ENCODE measurements at places on chromosomes 4 and X.

DNA sequence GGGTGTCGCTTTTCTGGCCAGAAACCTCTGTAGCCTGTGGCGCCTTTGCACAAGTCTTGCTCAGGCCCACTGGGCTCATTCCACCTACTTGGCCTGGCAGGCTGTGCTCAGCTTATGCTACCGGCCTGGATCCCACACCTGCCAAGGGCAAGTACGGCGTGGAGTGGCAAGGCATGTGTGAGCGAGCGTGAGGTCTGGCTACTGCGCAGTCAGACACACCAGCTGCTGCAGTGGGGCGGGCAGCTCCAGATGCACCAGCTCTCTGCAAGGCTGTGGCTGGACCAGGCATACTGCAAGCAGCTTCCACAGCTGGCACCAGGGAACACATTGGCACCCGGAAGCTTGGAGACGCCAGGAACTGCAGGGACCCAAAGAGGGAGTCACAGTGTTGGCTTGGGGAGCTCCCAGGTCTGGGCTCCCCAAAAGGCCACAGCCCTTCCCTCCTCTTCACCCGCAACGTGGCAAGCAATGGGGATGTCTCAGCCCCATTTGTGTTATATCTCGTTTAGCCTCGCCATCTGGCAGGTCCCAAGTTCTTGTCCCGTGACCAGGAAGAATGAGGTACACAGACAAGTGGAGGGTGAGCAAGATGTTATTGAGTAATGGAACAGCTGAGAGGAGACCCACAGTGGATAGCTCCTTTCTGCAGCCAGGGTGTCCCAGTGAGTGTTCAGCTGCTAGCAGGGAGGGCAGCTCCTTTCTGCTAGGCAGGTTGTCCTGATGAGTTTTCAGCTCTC is 3.8 kb upstream of the FBXW7 start:
- DNase-seq: no peak

GRCh38 chr4:14916554-14917297 is 85.6 kb upstream of the CPEB2 start:
- DNase-seq: no peak

DNA sequence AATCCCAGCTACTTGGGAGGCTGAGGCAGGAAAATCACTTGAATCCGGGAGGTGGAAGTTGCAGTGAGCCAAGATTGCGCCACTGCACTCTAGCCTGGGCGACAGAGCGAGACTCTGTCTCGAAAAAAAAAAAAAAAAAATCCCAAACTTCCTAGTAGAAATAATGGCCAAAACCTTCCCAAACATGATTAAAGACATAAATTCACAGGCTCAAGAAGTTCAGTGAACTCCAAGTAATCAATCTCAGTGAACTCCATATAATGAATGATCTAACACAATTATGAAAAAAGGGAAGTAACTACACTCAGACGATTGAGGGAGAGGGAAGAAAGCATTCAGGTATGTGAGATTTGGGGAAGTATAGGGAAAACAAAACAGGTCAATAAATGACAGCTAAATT is 6.5 kb downstream of the FUNDC1 start:
- no peak for DNase-seq

- no peak for DNase-seq
Measured at GRCh38 chr4:182494103-182494502, 250.9 kb downstream of the TENM3 start.

DNA sequence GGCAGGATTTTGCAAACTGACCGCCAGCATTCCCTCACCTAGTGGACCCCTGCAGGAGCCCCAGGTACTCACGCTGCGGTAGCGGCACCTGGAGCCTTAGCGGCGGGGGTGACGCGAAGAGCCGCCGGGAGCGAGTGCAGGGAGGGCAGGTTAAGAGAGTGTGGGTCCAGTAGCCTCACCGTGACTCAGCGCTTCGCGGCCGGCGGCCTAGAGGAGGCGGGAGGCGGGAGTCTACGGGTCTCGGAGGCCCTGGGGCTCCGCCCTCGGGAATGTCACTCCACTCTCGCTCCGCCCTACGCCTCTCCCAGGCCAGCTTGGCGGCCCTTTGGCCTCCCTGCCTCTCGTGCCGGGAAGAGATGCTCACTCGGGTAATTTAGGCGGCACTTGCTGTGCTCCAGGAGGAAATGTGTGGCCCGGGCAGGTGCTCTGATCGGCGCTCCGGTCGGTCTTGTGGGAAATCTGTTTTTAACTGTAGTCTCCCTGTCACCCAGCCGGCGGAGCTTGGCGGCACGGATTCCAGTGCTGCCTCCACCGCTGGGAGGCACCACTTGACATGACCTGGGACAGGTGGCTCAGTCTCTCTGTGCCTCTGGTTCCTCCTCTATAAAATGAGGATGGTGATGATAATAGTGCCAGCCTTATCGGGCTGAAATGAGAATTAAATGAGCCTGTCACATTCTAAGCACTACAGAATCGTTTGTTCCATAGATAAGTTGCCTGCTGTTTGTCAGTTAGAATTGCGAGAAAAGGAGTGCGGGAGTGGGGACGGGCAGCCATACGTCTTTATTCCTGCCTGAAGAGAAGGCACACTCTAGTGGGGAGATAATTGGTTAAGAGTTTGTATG is at the start of gene PIR:
PIR (minus strand) TSS at position 216 of the 845 bp plus-strand sequence. CDS start 2,076 bp downstream, outside the sequence.
- peak; percentile 91 for DNase-seq

DNA sequence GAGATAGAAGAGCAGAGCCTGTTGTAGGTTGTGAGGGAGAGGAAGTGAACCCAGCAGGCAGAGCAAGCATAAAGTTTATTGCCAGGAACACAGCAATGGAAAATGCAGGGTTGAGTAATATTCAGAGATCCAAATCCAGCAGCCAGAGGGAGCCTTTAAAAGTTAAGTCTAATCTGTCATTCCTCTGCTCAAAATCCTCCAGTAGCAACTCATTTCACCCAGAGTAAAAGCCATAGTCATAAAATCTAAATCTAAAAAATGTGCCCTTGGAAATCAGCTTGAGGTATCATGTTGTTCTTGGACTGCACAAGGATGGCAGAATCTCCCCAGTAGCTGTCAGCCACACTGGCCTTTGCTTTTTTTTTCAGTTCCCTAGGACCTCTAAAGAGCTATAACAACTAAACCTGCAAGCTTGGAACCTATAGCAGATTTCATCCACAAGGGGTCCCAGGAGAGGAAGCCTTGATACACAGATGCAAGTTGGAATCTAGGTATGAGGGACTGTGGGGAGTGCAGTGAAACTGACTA is 62.9 kb upstream of the FRAS1 start:
- DNase-seq: peak; percentile 75

- DNase-seq: no peak
Measured at GRCh38 chr4:25943312-25943711, 29.3 kb downstream of the SMIM20 start.

- no peak for DNase-seq
Measured at GRCh38 chrX:12987900-12988594, 13.1 kb downstream of the TMSB4X start.
